ENCODE measurements at places on chromosomes 2 and 18.

- DNase-seq: no peak
Measured at GRCh38 chr2:105144941-105145300, 96.6 kb upstream of the GPR45 start.

- DNase-seq: no peak
Measured at GRCh38 chr2:217626926-217627325, 375.9 kb downstream of the TNS1 start.

DNA sequence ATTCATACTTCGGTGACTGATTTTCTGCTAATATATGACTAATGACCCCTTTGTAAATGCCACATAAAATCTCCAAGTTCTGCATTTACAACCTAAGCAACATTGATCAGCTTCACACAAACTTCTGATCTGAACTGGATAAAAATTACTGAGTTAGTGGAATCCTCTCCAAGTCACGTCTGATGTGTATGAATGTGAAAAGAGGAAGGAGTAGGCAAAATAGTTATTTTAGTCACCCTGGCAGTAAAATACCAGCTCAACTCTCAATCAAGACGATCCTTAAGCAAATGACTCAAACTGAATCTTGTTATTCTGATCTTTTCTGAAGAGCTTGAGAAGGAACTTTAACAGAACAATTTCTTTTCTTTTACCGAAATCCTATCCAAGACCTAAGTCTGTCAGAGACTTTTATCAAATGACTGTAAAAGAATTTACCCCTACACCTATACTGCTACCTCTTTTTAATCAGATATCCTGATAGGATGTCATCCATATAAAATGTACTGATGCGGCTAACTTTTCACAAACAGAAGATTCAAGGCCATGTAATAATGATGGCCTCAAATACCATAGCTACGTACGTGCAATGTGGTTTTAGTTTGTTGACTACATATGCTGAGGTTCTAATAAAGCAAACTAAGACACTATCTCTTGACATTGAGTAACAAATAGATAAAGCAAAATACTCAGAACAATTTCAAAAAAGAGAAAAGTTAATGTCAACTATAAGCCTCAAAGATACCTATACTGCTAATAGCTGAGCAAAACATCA lies 23.7 kb downstream of the CUL3 start:
- no peak for DNase-seq

- DNase-seq: no peak
Measured at GRCh38 chr2:240464514-240465241, 29.2 kb downstream of the GPC1 start.

GRCh38 chr2:154093856-154094255 lies 222.1 kb downstream of the GALNT13 start:
- no peak for DNase-seq

GRCh38 chr2:12083081-12083581 lies 336.7 kb downstream of the LPIN1 start:
- DNase-seq: no peak

DNA sequence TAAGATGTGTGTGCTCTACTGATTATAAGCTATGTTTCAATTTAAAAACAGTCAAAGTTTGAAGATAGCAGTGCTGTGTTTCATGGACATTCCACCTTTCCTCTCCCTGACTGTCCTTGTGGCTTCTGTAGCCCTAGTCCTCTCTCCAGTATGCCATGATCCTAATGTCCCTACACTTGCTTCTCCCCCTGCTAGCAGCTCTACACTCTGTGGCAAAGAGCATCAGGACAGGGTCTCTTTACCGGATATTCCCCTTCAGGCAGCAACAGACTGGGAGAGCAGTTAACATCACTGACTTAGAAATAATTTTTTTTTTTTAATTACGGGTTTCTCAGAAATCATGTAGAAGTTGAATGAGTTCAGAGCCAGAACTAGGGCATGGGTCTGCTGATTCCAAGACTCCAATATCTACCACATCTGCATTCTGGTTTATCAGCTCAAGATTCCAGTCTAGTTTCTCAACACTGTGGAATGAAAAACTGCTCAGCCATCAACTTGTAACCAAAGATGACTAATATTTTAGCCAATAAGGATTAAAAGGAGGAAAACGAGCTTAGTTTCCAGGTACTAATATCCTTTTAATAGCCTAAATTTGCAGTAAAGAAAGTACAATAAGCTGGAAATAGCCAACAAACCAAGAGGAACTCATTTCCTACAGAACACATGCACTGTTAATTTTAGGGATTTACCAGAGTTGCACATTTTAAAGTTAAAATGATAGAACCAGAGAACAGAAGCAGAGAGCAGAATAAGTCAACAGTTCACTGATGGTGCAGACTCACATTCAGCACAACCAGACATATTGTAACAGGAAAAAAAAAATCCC lies 45.2 kb downstream of the TMEM131 start:
- no peak for DNase-seq

DNA sequence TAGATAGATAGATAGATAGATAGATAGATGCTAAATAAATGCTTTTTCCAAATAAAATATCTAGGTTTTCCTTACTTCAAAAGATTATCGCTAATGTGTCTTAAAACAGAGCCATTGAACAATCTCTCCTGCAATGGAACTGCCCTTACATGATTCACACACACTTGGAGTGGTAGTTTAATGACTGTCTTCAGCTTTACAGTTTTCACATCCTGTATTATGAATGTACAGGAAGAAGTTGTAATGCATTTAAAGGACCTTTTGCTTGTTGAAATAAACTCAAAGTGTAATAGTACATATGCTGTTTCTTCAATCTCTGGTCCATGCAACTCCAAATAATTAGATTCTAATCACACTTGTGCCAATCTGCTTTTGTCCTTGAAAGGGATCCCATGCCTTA lies 797.6 kb upstream of the CDH2 start:
- no peak for DNase-seq

DNA sequence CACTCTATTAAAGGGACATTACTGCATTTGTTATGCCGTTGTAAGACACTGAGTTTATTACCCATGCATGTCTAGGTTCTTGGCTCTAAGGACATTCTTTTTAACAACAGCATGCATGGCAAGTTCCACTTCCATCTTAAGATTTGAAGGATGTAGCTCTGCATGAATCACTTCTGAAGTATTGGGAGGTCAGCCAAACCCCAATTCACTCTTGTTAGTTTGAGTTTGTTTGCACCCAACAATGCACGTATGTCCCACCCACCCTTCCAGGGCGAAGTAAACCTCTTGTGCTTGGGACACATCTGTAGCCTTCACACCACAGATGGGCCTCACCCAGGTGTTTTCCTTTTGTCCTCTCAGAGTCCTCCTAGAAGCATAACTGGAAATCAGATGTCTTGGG lies 5.6 kb upstream of the LAMA3 start:
- DNase-seq: no peak
